ENCODE measurements at places on chromosomes 7 and 10.

DNA sequence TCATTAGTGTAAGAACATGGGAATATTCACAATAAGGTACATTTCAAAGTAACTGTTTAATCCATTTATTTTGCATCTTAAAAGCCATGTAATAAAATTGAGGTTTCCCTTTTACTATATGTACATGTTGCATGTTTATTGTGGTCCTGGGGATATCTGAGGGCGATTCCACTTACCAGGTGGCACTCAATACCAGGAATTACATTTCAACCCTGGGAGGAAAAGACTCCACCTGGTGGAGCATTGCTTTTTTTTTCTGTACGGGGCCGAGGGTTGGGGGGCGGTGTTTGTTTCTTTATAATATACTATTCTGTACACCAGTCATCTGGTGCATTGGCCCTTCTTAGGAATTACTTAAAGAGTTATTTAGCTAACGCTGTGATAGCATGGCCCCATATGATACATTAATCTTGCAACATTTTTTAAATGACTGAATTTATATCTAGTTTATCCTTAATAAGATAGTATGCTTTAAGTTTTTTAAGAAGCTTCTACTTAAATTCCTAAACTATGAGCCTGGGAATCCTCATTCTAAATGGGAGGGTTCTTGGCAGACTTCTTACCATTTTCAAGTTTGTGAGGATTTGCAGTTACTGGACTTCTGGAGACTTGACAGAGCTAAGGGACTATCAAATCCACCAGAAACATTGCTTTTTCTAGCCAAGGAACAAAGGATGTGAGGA lies 7.2 kb upstream of the HGF start:
- DNase-seq: no peak

DNA sequence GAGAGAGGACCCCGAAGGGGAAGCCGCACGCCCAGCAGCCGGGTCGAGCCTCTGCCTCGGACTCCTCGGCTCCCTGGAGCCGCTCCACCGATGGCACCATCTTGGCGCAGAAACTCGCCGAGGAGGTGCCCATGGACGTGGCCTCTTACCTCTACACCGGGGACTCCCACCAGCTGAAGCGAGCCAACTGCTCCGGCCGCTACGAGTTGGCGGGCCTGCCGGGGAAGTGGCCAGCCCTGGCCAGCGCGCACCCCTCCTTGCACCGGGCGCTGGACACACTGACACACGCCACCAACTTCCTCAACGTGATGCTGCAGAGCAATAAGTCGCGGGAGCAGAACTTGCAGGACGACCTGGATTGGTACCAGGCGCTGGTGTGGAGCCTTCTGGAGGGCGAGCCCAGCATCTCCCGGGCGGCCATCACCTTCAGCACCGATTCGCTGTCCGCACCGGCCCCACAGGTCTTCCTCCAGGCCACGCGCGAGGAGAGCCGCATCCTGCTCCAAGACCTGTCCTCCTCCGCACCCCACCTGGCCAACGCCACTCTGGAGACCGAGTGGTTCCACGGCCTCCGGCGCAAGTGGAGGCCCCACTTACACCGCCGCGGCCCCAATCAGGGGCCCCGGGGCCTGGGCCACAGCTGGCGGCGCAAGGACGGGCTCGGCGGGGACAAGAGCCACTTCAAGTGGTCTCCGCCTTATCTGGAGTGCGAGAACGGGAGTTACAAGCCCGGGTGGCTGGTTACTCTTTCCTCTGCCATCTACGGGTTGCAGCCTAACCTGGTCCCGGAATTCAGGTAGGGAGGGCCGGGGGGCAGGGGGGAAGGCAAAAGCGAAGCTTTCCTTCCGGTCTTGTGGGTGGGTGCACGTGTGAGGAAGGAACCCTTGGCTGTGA lies 973 bp downstream of the GPR158 start:
- no peak for DNase-seq

GRCh38 chr10:129851941-129852640 lies 112.0 kb downstream of the EBF3 start:
- DNase-seq: no peak

GRCh38 chr10:122544493-122544892 lies 16.1 kb upstream of the DMBT1 start:
- DNase-seq: no peak

GRCh38 chr7:68537774-68538071 lies 1060.6 kb upstream of the AUTS2 start:
- no peak for DNase-seq

- DNase-seq: no peak
These were observed 70.7 kb upstream of the MKX start for GRCh38 chr10:27816320-27816719.

All from GF-D8 (cell line).